H9 (cell line): ENCODE measurements at places on chromosomes 13 and 19. TPM values are rescaled to one million over a fixed set of nuclear protein-coding genes. Genes with fewer than 3 reads are reported as not detected.

OR7A5 gene
- total RNA-seq = not detected in 2 replicates

PPFIA3 gene
- total RNA-seq = 18.8 and 19.1 TPM in 2 replicates

DNA sequence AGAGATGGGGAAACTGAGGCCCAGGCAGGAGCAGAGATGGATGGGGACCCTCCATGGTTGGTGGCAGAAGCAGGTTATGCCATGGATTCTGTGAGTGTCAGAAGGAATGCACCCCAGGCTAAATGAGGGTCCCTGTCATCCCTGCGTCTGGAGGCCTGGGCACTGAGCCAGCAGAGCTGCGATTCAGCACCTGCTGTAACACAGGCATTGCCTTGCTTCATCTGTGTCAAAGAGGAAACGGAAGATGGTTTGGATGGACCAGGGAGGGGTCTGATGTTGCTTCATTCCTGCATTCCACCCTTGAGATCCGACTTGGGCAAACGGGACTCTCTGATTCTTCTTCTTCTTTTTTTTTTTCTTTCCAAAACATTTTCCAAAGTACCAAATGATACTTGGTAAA, 1.2 kb downstream of the C5AR1 start:
- no peaks in the 10 kb centered on the region for H3K4me1 ChIP-seq
- H3K27me3 ChIP-seq = no peaks in the 10 kb centered on the region
- no peak overlapping the region for H3K4me3 ChIP-seq
- DNase-seq = no peak

DNA sequence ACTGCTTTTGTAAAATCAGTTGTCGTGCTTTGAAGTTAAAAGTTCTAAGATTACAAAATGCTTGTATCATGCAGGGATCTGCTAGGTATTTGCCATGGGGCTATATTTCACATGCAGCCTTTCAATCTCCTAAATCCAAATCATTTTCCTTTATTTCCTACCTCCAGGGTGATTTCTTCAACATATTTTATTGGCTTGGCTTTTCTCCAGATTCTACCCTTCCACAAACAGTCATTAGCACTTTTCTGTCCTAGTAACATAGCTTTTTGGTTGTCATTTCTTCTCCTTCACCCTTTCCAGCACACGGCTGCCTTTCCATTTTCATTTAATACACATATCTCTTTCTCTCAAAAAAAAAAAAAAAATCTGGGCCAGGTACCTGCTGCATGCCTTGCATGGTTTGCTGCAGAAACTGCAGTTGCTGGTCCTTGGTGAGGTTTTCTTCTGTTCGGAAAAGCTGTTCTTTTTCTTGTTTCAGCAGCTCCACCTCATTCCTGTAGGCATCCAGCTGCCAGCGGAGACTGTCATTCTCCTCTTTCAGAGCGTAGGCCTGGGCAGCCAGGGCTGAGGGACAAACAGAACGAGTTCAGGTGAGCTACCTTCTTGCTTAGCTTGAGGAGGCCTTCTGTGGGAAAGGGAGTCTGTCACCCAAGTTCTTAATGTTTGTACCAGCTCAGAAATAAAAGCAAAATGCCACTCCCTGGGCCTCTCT, 274.7 kb downstream of the DNAJC15 start:
- H3K4me1 ChIP-seq = no peaks in the 10 kb centered on the region; the same call in 1 of the 2 replicates
- no peak overlapping the region for H3K4me3 ChIP-seq

ZNF599 gene
- total RNA-seq = 3.0 and 3.9 TPM in 2 replicates

CD70 gene
- total RNA-seq = 1.2 and 1.3 TPM in 2 replicates

ZNF792 gene
- total RNA-seq = 7.6 and 8.3 TPM in 2 replicates

DNA sequence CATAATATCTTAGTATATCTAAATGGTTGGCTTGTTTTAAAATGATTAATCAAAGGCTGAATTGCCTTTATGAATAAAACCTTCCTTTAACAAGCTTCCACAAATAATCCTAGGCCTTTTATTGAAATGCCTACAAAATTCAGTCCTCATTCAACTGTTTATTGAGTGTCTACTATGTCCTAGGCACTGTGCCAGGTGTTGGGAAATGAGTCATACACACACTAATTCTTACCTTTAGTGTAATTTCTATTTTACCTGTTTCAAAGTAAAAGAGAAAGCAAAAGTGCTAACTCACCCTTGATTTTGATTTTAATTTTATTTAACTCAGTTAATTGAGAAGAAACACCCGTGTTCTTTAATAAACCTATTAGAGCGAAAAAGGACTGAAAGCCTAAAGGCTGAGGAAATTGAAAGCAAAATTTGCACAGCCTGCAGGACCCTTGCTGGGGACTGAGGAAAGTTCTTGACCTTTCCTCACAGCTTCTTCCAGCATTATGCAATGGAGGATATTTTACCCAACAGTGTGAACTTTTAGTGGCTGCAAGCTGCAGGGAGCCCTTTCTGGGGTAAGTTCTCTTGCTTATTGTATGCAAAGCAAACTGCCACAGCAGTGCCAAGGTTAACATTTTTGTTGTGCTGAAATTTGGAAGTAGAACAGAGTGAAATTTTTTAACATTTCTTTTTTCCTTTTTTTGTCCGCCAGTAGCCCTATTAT, 83.1 kb downstream of the B3GLCT start:
- DNase-seq = no peak
- H3K27ac ChIP-seq = no peak overlapping the region
- H3K4me1 ChIP-seq = no peaks in the 10 kb centered on the region
- no peaks in the 10 kb centered on the region; the same call in 1 of the 2 replicates for H3K27me3 ChIP-seq

NANOS3 gene
- not detected in 2 replicates for total RNA-seq

- no peak overlapping the region for H3K27ac ChIP-seq
- no peaks in the 10 kb centered on the region; the same call in 2 of the 3 replicates for H3K36me3 ChIP-seq
- H3K27me3 ChIP-seq = no peaks in the 10 kb centered on the region
- no peaks in the 10 kb centered on the region for H3K4me1 ChIP-seq
- DNase-seq = no peak
Observed at GRCh38 chr19:33444562-33445441, 71.3 kb downstream of the CEBPG start.

DNA sequence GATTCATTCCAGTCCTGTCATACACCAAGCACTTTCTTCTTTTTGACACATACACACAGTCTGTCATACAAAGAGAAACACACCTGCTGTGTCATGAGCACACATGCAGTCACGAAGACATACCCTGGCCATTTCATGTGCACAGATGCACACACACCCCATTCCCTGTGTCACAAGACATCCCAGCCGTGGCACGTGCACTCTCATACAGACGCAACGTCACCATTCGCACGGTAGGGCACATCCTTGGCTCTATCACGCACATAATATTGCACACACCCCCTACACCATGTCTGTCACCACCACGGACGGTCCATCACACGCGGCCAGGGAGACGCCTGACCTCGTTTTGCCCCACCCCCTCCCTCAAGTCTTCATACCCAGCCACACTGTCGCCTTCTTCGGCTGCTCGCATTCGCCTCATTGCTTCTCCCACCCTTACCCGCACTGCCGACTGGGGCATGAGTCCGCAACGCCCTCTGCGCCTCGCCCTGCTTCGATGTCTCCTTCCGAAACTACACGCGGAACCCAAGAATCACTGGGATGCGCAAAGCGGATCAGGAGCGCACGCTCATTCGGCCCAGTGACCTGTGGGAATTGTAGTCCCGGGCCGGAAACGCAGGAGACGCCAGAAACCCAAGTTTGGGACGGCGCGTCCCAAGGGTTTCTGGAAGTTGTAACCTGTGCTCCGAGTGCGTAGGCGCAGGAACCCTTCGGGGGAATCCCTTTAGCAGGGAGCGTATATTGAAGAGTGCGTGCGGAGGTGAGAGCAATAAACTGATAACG, 6.8 kb upstream of the ZNF283 start:
- no peaks in the 10 kb centered on the region for H3K4me1 ChIP-seq
- peak; percentile 57 for DNase-seq
- no peaks in the 10 kb centered on the region for H3K36me3 ChIP-seq
- H3K27me3 ChIP-seq = no peaks in the 10 kb centered on the region; the same call in 1 of the 2 replicates
- H3K27ac ChIP-seq = no peak overlapping the region

DNA sequence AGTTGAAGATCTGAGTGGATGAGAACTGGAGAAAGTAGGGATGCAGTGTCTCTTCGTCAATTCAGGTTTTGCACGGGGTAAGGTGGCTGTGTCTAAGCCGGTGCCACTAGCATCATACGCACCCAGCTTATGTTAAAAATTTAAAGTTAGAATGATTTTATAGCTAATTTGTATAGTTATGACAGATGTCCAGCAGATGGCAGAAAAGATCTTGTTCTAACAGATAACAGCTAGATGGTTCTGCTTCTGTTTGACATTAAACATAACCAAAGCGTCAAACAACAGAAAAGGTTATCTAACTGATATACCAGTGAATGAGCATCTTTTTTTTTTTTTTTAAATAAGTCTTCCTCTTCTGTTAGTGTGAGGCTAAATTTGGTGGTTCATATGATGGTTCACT, 18.8 kb upstream of the EDDM13 start:
- H3K27me3 ChIP-seq = no peaks in the 10 kb centered on the region
- H3K4me3 ChIP-seq = no peak overlapping the region
- DNase-seq = no peak
- H3K27ac ChIP-seq = no peak overlapping the region

DNA sequence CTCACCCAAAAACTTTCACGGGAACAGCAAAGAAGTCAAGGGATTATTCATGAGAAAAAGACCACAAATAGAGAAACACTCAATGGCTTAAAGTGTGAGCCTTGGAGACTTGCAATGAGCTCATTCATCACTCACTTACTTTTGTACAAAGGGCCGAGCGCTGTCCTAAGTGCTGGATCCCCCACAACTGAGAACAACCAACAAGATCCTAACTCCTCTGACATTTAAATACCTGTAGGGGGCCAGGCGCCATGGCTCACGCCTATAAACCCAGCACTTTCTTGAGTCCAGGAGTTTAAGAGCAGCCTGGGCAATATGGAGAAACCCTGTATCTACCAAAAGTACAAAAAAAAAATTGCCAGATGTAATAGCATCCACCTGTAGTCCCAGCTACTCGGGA, 29.4 kb upstream of the ZNF507 start:
- no peak overlapping the region for H3K27ac ChIP-seq
- H3K4me3 ChIP-seq = no peak overlapping the region
- H3K36me3 ChIP-seq = no peaks in the 10 kb centered on the region
- DNase-seq = peak; percentile 54

- DNase-seq = no peak
- no peaks in the 10 kb centered on the region for H3K36me3 ChIP-seq
- H3K27me3 ChIP-seq = no peaks in the 10 kb centered on the region
- peaks cover 2% of the 10 kb centered on the region for H3K4me1 ChIP-seq
- no peak overlapping the region for H3K4me3 ChIP-seq
- no peak overlapping the region for H3K27ac ChIP-seq
Observed at GRCh38 chr13:91762957-91763356, 364.5 kb downstream of the GPC5 start.

DNA sequence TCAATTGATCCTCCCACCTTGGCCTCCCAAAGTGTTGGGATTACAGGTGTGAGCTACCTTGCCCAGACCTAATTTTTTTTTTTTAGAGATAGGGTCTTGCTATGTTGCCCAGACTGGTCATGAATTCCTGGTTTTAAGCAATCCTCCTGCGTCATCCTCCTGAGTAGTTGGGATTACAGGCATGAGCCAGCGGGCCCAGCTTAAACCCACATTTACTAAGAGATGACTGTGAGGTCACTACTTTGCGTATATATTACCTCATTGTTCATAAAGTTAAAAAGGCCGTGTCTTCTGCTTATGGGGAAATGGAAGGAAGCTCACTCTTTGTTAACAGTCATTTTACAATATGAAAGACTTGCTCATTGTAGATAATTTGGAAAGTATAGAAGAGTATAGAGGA, 39.6 kb upstream of the C1QTNF9 start:
- H3K36me3 ChIP-seq = no peaks in the 10 kb centered on the region
- no peak for DNase-seq
- no peak overlapping the region for H3K27ac ChIP-seq

EID2B gene
- 2.1 and 2.2 TPM in 2 replicates for total RNA-seq

GRCh38 chr19:29520390-29520789, 5.4 kb upstream of the VSTM2B start:
- no peaks in the 10 kb centered on the region for H3K4me1 ChIP-seq
- H3K4me3 ChIP-seq = no peak overlapping the region
- H3K27ac ChIP-seq = no peak overlapping the region
- peaks cover 18% of the 10 kb centered on the region for H3K27me3 ChIP-seq
- H3K36me3 ChIP-seq = no peaks in the 10 kb centered on the region

DNA sequence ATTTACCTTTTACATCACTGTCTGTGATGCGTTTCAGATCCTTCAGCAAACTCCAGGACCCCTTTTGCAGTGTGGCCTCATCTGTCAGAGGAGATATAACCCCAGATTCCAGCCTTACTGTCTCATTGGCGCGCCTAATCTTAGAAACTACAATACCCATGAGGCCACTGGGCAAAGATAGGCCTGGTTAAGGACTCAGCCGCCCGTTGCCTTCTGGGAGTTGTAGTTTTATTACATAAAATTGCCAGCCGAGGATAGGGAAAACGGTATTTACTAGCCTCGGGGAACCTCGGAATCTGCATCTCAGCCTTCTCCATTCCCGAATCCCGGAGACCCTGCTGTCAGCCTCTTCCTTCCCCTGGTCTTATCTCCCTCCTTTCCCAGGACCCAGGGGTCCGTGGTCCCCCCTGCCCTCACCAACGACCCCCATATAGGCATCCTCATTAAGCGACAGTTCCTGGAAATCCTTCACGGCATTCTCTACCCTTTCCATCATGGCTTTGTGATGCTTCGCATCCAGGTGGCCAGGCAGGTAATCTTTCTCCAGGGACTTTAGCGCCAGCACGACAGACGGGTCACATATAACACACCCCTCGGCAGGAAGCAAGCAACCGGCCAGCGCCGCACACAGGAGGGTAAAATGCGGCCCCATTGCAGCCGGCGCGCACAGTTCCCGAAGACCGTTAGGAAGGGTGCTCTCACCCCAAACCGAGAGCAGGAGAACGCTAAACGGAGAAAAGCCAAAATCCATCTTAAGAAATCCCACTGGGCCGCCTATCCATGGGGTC, 1.3 kb downstream of the IZUMO1 start:
- peaks cover 11% of the 10 kb centered on the region; the same call in 2 of the 3 replicates for H3K36me3 ChIP-seq
- no peaks in the 10 kb centered on the region for H3K4me1 ChIP-seq
- DNase-seq = peak; percentile 70
- no peak overlapping the region for H3K27ac ChIP-seq

EDDM13 gene
- not detected in 2 replicates for total RNA-seq

DNA sequence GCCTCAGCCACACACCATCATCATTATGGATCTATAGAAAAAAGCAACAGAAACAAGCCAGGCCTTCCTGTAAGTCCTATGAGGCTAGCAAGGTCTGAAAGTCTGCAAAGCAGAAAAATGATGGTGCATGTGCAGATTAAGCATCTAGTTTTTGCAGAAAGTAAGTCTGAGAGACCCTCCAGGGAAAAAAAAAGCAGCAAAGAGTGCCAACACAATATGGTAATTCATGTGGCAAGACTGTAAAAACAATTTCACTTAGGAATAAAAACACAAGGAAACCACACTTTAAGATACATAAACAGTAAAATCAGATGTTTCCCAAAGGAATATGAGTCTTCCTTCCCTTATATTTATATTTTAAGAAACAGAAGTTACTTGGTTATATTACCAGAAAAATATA, 112.3 kb upstream of the FBXL3 start:
- no peak overlapping the region for H3K27ac ChIP-seq
- no peaks in the 10 kb centered on the region; the same call in 2 of the 3 replicates for H3K36me3 ChIP-seq
- no peaks in the 10 kb centered on the region for H3K27me3 ChIP-seq
- 0 out of 2 replicates have a peak, but pooled peaks cover 2% of the 10 kb centered on the region for H3K4me1 ChIP-seq
- no peak for DNase-seq
- H3K4me3 ChIP-seq = no peak overlapping the region

GRCh38 chr13:27347211-27347772, 76.7 kb downstream of the RASL11A start:
- no peaks in the 10 kb centered on the region for H3K27me3 ChIP-seq
- no peak overlapping the region for H3K27ac ChIP-seq
- no peak overlapping the region for H3K4me3 ChIP-seq
- no peaks in the 10 kb centered on the region for H3K4me1 ChIP-seq
- no peaks in the 10 kb centered on the region for H3K36me3 ChIP-seq

GRCh38 chr13:37613638-37614037, 15.1 kb upstream of the POSTN start:
- H3K36me3 ChIP-seq = no peaks in the 10 kb centered on the region
- DNase-seq = no peak
- no peak overlapping the region for H3K27ac ChIP-seq

SBSN gene
- total RNA-seq = 0.15 and 0.24 TPM in 2 replicates
